ENCODE measurements at places on chromosomes 7 and 10.

DNA sequence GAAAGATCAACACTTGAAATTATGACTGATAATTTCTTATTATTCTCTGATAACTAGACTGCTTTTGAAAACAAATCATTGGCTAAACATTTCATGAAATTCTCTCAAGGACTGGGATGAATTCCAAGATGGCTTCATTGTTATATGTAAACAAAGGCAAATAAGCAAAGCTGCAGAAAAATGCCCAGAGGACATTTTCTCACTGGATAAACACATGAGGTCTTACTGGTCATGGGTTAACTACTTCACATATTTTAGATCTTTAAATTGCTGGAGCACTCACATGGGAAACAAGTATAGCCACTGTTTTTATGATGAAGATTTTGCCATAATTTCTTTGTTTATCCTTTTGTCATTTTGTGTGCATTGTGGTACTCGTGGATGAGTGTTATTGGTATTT is 239.1 kb downstream of the PHF14 start:
- DNase-seq = peak; percentile 27

DNA sequence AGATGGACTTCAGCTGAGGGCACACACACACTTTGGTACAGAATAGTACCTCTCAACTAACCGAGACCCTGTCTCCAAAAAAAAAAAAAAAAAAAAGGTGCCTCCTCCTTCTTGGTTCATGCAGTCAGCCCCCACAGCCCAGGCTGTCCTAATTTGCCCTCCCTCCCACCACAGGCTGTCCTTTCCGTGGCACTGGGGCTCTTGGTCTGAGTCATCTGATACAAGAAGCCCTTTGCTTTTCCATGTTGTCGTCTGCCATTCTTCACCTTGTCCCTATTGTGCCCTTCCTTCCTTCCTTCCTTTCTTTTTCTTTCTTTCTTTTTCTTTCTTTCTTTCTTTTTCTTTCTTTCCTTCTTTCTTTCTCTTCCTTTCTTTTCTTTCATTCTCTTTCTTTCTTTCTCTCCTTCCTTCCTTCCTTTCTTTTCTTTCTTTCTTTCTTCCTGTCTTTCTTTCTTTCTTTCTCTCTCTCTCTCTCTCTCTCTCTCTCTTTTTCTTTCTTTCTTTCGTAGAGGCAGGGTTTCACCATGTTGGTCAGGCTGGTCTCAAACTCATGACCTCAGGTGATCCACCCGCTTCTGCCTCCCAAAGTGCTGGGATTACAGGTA is 96.0 kb upstream of the IKZF1 start:
- no peak for DNase-seq

DNA sequence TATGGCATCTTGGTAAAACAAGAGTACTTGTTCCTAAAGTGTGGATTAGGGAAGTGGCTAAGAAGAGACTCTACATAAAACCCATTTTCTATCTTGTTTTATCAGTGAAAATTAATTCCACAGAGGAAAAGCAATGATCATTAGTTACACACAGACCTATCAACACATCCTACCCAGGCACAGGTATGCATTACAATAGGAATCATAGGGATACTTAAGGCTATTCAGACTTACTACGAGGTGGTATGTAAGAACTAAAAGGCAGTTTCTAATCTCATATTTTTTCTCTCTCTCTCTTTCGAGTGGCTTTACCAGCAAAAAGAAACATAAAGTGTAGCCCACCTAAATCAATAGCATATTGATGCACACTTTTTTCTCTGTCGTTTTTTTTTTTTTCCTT is 166.3 kb upstream of the FEZF1 start:
- DNase-seq = no peak

DNA sequence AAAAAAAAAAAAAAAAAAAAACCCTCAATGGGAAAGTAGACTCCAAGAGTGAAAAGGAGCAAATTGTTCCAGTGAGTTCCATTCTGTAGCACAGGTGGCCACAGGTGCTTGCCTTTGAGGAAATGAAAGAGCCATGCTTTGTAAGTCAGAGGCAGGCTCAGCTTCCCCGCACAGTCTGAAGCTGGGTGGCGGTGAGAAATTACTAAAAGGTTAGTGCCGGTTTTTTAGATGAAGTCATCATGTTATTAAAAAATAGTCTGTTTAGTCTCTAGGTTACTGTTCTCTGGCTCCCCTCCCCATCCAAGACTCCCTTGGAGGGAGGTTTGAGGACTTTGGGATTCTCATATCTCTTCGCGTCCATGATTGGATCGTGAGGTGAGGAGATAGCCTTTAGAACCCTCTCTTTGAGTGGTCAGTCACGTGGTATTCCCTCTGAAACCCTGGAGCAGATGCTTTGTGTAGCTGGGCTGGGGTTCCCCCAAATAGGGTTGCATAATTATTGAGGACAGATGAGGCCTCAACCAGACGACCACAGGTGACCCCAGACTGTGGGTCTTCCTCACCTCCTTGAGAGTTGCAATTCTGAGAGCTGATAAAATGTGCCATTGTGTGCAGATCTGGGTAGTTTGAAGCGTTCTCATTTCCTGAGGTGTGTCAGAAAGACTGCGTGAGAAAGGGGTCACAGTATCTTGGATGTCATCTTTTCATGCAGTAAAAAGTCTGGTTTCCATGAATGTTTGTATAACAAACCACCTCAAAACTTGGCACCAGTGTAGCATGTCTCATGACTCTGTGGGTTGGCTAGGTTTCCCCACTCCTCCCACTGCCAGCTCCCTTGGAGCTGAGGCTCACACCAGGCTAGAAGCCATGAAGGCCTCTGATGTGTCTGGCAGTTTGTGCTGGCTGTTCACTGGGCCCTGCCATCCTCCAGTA is 27.1 kb downstream of the OGDH start:
- peak; percentile 86 for DNase-seq

GRCh38 chr10:25575343-25575742 is 358.7 kb upstream of the MYO3A start:
- DNase-seq = no peak

GRCh38 chr10:131085091-131085860 is 226.2 kb downstream of the TCERG1L start:
- no peak for DNase-seq

DNA sequence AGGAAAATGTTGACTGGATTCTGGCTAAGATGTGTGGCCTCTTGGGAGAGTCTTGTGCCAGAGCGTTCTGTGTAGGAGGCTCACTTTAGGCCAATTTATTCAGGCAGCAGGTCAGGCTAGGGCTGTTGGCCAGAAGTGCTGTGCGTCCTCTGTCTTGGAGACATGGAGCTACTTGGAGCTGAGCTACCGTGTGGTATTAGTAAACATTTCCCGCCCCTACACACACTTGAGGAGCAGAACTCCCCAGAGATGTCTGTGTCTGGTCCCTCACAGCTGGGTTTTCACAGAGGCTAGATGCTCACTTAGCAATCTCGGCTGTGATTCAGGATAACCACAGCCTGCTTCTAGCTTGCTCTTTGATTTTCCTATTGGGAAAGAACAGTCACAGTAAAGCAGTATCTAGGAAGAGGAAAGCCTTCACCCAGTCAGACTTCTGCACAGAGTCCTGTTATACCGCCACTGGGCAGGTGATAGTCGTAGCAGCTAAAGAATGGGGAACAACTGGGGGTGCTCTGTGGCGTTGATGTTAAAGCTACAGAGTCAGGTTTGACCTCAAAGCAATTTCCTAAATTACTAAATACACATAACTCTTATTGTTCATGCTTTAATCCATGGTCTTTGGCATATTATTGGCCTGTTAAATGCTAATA is 86.7 kb downstream of the MDFIC start:
- peak; percentile 57 for DNase-seq

- DNase-seq = peak; percentile 74
Measured at GRCh38 chr10:122441961-122442360, 12.5 kb upstream of the ARMS2 start.

GRCh38 chr10:42680267-42680666 is 41.9 kb upstream of the ZNF33B start:
- no peak for DNase-seq

GRCh38 chr7:122914812-122915211 is 28.6 kb upstream of the CADPS2 start:
- DNase-seq = no peak

GRCh38 chr10:100446130-100446761 is 16.6 kb upstream of the WNT8B start:
- DNase-seq = no peak

DNA sequence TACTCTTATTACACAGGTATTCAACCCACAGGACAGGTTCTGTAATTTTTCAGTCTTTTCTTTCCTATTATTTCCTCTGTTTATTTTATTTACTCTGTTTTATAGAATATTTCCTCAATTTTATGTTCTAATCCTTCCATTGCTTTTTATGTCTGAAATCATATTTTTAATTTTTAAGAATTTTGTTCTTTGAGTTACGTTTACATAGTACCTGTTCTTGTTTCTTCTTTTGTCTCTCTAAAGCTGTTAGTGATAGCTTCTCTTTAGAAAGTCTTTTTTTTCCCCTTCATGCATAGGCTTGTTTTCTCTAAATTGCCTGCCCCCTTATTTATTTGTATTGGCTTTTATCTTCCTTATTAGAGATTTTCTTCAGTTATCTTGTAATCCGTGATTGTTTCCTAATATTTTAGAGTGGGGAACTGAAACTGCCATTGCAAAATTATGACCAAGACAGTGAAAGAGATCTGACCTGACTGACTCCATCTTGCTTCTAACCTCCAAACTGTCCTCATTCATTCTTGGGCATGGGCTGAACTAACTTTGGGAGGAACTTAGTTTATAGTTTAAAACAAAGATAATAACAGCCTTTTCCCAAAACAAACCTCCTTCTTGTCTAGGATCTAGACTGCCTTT is 187.6 kb downstream of the PFKFB3 start:
- DNase-seq = no peak

Measured in AG20443 (cell line).